ENCODE measurements at places on chromosomes 2 and 18. TPM values are rescaled to one million over a fixed set of nuclear protein-coding genes. Genes with fewer than 3 reads are reported as not detected.

The CNDP2 gene
- 160 TPM for total RNA-seq

The NEURL3 gene
- total RNA-seq: not detected

The PID1 gene
- total RNA-seq: 21.6 TPM

The NTSR2 gene
- total RNA-seq: not detected

The ZC3H15 gene
- total RNA-seq: 98.4 TPM

The RTP5 gene
- 0.16 TPM for total RNA-seq

The TSPYL6 gene
- total RNA-seq: not detected

The ELP2 gene
- total RNA-seq: 58.9 TPM

GRCh38 chr18:41993151-41993550, 38.1 kb downstream of the PIK3C3 start:
- DNase-seq: no peak

All from transverse colon (tissue), 4 donors.